ENCODE measurements at places on chromosomes 2 and 18.

GRCh38 chr2:79275197-79275596 lies 115.6 kb upstream of the REG3A start:
- no peak for ATAC-seq

- peak; percentile 74 for ATAC-seq
Observed at GRCh38 chr2:179239195-179239594, 25.4 kb downstream of the SESTD1 start.

- ATAC-seq: no peak
Observed at GRCh38 chr2:218659988-218660358, 490 bp downstream of the BCS1L start.

- ATAC-seq: no peak
Observed at GRCh38 chr18:69998523-69998987, 50.9 kb upstream of the CD226 start.

- no peak for ATAC-seq
Observed at GRCh38 chr2:38038682-38039081, 37.3 kb downstream of the CYP1B1 start.

- no peak for ATAC-seq
Observed at GRCh38 chr18:47915930-47916329, 14.5 kb downstream of the SMAD2 start.

DNA sequence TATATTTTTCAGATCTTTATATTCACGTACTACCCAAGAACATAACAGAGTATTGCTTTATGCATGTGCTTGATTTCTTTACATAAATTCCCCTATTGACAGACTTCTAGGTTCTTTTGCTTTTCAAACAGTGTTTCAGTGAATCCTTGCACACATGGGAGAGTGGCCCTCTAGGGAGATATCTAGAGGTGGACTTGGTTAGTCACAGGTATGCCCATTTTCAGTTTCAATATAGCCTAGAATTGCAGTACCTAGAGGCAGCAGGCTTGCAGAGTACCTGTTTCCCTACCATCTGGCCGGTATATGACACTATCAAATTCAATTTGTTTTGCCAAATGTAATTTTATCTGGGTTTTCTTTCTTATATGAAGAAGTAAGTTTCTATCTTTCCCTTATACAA lies 36.8 kb downstream of the EML6 start:
- no peak for ATAC-seq

DNA sequence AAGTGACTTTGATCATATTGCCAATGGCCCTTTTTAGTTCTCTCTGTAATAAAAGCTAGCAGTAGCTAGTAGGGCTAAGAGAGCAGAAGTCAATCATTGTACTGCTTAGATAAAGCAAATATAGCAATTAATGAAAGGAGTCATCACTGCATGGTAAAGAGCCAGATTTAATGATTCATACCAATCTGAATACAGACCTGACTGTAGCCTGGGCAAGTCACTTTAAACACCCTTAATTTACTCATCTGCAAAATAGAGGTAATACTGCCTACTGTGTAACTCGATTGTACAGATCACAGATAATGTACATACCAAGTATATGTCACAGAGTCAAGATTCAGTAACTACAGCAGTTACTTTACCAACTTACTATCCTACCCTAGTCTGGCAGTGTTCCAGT lies 63.6 kb downstream of the ASXL2 start:
- ATAC-seq: peak; percentile 89

- ATAC-seq: no peak
Observed at GRCh38 chr2:133657591-133657990, 89.3 kb upstream of the NCKAP5 start.

DNA sequence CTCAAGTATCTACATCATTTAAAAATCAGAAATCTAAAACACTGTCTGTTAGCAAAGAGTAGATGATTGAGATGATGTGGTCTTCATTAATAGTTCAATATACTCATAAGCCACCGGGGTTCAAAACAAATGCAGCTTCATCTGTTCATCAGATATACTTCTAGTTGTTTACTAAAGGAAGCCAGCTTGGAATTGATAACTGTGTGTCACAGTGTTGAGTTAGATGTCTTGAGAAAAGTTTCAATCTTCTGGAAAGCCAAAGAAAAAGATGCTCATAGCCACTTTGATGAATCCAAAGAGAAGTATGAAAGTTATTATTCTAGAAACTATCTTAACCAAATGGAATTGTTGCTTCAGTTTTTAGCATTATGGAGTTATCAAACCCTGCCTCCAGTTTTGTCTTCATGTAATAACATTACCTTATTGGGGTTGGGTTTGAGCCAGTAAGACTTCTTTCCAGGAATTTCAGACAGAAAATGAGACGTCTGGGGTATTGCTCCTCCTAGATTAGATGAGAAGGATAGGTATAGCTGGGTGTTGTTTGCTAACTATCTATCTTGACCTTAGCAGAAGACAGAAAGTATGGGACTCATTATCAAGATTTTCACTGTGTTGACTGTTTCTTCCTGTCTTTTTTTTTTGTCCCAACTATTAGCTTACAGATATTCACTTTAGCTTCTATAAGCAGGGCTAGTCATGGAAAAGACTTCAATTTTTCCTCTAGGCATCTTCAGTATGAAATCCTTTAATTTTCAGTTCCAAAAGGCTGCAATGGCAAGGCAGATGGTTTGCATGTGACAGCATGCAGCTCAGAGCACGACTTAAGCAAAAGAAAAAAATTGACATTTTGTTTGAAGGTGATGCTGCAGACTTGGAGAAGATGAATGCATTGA lies 66.5 kb downstream of the LNPK start:
- no peak for ATAC-seq

GRCh38 chr2:18455236-18455862 lies 105.1 kb downstream of the RDH14 start:
- no peak for ATAC-seq

DNA sequence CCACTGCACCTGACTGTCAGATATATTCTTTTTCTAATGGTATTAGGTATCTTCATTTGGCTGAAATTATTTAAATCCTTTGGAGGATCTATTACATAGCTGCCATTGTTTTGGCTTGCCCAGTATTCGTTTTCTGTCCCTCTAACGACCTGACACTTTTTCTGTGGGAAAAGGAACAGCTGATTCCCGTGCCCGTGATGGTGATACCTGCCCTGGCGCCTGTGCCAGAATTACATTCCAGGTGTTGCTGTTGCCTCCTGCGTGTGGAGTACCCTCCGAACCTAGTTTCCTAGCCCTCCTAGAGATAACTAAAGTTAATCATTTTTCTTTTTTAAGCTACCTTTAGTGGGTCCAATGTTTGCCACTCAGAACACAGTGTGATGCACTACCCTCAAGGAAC lies 14.0 kb downstream of the HOXD1 start:
- no peak for ATAC-seq

GRCh38 chr2:202165945-202166344 lies 72.5 kb downstream of the SUMO1 start:
- no peak for ATAC-seq

- ATAC-seq: no peak
Observed at GRCh38 chr2:78115291-78115690, 593.1 kb upstream of the LRRTM4 start.

DNA sequence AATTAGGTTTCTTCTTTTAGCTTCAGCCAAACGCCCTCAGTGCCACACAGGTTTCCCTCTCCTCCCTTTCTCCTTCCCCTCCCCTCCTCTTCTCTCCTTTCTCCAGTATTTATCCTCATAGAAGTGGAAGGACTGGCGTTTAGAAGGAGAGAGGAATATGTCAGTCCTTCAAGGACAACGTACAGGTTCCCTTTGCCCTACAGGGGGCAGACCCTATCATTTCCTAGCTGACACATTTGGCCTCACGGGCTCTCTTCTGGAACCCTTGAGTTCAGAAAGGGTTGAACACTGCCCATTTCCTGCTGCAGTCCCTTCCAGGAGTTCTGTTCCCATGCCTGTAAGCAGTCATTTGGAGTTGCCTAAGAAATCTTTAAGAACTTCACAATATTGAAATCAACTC lies 46.1 kb downstream of the CDCA7 start:
- ATAC-seq: no peak

DNA sequence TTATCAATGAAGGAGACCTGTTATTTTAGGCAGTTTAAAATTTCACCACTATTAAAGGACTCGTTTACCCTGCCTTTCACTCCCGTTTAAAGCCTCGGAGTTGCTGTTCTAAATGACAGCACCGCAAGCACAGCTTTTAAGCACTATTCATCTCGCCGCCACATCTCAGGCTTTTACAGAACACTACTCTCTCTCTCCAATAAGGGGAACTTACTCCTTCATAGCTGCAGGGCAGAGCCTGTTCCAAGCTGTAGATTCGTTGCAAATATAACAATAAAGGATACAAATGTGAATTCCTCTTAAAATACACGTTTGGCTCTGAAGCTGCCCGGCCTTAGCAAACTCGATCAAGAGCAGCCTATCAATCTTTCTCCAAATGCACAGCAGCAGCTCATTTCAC lies 271.8 kb downstream of the ZNF521 start:
- no peak for ATAC-seq

DNA sequence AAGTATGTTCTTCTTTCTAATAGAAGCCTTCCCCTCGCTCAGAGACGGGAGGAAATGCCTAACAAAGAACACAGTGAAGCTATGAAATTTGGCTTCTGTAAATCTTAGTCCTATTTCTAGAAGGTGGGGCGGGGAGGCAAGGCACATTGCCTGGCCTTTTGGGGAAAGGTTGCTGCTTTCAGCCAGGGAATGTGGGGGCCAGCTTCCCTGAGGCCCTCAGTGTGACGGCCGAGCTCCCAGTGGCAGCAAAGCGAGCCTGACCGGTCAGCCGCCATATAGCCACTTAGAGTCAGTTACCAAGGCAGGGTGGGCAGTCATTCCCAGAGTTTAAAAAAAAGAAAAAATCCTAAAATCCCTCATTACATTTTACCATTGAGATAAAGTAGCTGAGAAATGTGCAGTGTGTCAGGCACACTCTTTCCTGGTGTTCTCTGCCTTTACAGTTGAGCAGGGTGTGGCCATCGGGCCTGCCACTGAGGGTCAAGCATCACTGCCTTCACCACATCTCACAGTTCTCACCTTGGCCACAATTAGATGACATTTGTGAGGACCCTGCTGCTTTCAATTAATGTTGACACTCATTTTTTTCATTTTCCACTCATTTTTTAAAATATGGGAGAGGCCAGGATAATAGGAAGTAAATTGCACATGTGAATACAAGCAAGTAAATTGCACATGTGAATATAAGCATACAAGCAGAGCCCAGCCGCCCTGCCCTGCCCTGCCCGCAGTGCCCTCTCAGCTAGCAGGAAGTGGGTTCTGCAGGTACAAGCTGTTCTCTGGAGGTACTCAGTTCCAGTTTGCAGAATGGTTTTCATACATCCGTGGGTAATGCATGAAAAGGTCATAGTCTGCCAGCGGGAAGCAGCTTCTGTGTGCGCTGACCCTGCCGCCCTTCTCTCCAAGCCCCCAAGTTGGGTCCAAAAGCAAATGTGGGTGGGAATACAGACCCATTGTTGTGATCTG lies 76.9 kb downstream of the WDSUB1 start:
- peak; percentile 71 for ATAC-seq

GRCh38 chr2:78202986-78203670 lies 681.0 kb upstream of the LRRTM4 start:
- ATAC-seq: no peak

DNA sequence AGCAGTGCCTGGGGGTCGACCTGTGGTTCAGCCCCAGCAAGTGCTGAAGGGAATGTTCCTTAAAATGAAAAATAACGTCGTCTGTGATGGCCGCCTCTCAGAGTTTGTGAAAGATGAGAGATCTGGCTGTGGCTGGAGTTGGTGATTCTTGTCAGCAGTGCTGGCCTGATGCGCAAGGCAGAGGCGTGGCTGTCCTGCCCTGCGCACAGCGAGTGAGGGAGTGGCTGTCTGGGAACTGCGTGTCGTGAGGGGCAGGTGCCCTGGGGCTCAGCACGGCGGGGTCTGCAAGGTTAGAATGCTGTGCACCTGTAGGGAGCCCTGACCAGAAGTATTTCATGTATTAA lies 8.8 kb downstream of the NFATC1 start:
- ATAC-seq: no peak

GRCh38 chr18:26175481-26175880 lies 41.8 kb downstream of the PSMA8 start:
- no peak for ATAC-seq

- no peak for ATAC-seq
Observed at GRCh38 chr2:131659168-131659572, 131.5 kb downstream of the CCDC74A start.

- ATAC-seq: peak; percentile 18
Observed at GRCh38 chr2:37892436-37893114, 32.5 kb upstream of the RMDN2 start.

GRCh38 chr2:119553687-119554344 lies 9.6 kb downstream of the CFAP221 start:
- no peak for ATAC-seq

GRCh38 chr18:14999085-14999975 lies 251.4 kb downstream of the ANKRD30B start:
- ATAC-seq: no peak

DNA sequence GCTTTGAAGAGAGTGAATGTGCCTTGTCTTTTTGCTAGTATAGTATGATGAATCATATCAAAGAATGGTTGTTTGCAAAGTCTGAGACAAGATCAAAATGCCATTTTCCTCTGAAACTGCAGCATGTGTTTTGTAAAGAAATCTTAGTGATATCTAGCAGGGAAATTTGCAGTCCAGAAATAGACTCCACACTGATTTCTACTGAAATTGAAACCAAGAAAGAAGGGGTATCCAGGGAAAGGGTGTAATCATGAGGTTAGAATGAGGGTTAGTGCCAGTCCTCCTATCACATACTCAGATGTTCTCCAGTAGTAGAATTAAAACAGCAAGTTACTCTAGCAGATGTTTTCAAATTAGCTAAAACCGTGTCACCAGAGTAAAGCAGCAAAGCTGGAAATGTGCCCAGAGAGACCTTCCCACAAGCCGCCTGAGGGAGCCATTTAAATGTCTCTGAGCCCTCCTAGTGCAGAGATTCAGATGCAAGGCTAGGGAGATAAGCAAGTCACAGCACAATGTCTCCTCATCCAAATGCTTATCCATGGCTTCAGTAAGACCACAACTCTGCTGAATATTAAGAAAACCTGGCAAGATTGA lies 4.9 kb downstream of the DLGAP1 start:
- no peak for ATAC-seq

All from esophagus mucosa (tissue), 1 donor.